ENCODE measurements at places on chromosomes 1 and 21.
A peak's percentile ranks its signal among the peaks of the same experiment; 100 is the strongest.

- ATAC-seq = no peak
Measured at GRCh38 chr1:41872074-41872473, 46.6 kb downstream of the HIVEP3 start.

DNA sequence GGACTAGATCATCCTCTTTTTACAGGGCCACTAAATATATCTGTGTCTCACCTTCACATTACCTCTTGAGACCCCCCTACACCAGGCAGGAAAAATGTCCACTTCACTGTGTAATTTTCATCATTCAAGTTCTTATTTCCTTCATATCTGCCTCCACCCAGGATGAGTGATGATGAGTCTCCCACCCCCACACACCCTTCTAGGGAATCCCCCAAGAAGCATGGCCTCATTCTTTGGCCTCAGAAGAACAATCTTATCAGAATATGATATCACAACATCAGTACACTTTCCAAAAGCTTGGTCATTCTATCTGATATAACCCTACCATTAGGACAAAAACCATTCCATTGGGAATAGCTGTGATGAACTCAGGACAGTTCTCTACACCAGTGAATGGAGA lies 170.3 kb upstream of the DUSP10 start:
- ATAC-seq = no peak

DNA sequence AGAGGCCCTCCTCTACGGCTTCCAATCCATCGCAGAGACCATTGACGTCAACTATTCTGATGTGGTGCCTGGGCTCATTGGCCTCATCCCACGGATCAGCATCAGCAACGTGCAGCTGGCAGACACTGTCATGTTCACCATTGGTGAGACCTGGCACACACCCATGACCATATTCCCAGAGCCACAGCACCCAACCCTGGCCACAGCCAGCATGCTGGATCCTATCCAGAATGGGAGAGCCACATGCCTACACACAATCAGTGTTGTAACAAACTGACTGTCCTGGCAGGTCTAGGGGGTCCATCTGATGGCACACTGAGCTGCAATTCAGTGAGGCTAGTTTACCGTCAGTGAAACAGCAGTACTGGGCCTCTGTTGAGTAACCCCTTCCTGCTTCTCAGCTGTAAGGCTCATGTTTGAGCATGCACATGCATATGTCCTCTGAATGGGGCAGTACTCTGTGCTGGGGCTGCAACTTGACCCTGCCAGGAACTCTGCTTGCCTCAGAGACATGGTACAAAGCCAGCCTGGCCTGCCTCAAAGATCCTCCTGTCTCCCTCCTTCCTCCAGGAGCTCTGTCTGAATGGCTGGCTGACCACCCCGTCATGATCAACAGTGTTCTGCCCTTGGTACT lies 10.8 kb downstream of the IPO13 start:
- no peak for ATAC-seq

DNA sequence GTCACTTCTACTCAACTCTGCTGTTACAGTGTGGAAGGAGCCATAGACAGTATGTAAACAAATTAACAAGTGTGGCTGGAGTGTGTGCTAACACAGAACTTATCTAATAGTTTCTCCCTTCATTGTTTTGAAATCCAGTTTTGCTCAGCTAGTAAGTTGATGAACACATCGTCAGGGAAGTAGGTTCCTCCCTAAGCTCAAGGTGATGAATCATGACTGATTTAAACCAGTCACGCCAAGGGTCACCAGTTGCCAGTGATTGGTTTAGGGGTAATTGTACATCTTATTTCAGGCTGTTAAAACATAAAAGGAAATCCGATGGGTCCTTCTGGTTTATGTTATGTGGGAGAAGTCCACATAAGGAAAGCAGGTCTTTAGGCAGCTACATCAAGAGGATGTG lies 97.0 kb upstream of the CHODL start:
- no peak for ATAC-seq

GRCh38 chr1:198883184-198883583 lies 244.3 kb downstream of the PTPRC start:
- ATAC-seq = no peak

- peak; percentile 10 for ATAC-seq
Measured at GRCh38 chr1:180151508-180151907, 3.2 kb upstream of the QSOX1 start.

- no peak for ATAC-seq
Measured at GRCh38 chr1:166176416-166176815, 9.6 kb upstream of the FAM78B start.

- peak; percentile 49 for ATAC-seq
Measured at GRCh38 chr1:97758541-97759057, 162.2 kb downstream of the DPYD start.

DNA sequence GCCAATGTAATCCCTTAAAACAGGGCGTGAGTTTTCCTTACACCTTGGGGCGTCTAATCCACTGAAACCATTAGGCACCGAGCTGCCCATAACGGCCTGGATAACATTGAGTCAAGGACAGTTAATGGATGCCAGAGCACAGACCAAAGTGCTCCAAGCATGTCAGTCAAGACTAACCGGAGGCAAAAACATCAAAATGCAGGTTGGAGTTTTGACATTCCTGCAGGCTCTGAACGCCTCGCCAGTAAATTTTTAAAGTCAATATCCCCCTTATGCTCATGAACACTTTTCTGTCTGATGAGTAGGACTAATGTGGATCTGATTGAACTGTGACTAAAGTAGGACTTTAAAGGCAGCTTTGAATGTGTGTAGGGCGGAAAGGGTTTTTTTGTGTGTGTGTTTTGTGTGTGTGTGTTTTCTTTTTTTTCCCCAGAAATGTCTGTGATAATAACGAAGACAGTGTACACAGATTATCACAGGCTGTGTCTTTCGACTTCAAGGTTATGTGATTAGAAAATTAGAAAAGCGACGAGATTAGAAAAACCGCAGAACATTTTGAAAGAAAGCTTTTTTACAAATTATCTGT lies 194.2 kb upstream of the PROX1 start:
- no peak for ATAC-seq

- ATAC-seq = no peak
Measured at GRCh38 chr21:32424191-32424535, 11.7 kb downstream of the EVA1C start.

DNA sequence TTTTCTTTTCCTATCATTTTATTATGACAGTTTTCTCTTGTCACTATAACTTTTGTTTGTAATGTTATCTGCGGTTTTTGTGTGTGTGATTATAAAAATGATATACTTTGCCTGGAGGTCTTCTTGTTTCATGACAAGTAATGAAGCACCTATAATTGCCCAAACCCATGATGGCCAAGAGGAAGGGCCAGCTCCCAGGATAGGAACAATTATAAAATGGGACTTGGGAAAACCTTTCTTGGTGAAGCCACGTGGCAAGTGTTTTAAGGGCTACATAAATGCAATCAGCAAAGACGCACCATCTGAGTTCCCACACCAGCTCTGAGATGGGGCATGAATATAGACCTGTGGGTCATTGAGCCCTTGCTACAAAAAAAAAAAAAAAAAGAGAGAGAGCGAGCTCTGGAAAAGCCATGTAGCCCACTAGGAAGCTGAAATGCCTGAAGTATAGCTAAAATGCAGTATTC lies 462.6 kb upstream of the RUNX1 start:
- ATAC-seq = peak; percentile 60

DNA sequence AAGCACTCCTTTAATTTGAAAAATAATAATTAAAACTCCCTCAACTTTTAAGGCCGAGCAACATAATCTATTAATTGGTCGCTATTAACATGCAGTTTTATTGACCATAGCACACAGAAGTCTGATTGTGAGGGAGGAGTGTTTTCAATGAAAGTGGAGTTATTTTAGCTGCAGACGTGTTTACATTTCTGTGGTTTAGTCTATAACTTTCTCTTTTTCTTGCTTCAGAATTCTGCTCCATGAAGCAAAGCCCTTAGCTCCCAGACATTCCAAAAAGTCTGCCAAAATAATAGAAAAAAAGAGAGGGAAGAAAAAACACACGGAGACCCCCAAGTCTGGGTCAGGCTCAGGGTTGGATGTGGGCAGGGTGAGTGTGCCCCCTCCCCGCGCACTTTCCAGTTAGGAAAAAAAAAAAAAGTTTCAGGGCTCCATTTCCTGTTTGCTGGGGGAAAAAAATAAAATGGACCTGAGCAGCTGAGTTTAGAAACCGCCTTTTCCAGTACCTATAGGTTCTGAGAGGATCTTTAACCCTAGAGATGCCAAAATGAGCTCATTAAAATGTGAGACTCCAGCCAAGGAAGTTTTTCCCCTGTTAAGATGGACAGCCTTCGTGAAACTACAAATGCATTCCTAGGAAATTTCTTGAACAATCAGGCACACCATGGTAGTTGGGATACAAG lies 143.7 kb upstream of the ETS2 start:
- ATAC-seq = no peak

GRCh38 chr1:53736290-53736689 lies 2.7 kb downstream of the GLIS1 start:
- no peak for ATAC-seq

- no peak for ATAC-seq
Measured at GRCh38 chr1:93653656-93654055, 28.0 kb downstream of the BCAR3 start.

All from SK-N-SH treated with all-trans-retinoic acid at 6 μM for 48 hours (cell line).